ENCODE measurements at places on chromosomes 6 and 20. TPM values are rescaled to one million over a fixed set of nuclear protein-coding genes. Genes with fewer than 3 reads are reported as not detected.

TBXT gene
- polyA plus RNA-seq, result 0.26 TPM

ALDH8A1 gene
- polyA plus RNA-seq, result 0.38 TPM

BPIFB4 gene
- polyA plus RNA-seq, result 1.7 TPM

KCNK15 gene
- 4.4 TPM for polyA plus RNA-seq

IPCEF1 gene
- polyA plus RNA-seq, result 4.2 TPM

PKIB gene
- 5.0 TPM for polyA plus RNA-seq

FAM217A gene
- polyA plus RNA-seq, result 35.3 TPM

HLA-G gene
- polyA plus RNA-seq, result 7.4 TPM

CLPSL2 gene
- not detected for polyA plus RNA-seq

THBD gene
- polyA plus RNA-seq, result 11.0 TPM

GRM1 gene
- 1.3 TPM for polyA plus RNA-seq

RNF144B gene
- polyA plus RNA-seq, result 6.3 TPM

MAP1LC3A gene
- 62.9 TPM for polyA plus RNA-seq

SEMG2 gene
- not detected for polyA plus RNA-seq

GUCA1A gene
- 47.0 TPM for polyA plus RNA-seq

GJA10 gene
- polyA plus RNA-seq, result not detected

SNX21 gene
- 23.9 TPM for polyA plus RNA-seq

EPPIN gene
- 251 TPM for polyA plus RNA-seq

RSPO3 gene
- polyA plus RNA-seq, result 6.6 TPM

C6orf163 gene
- polyA plus RNA-seq, result 10.1 TPM

SLC35F1 gene
- polyA plus RNA-seq, result 1.4 TPM

HLA-F gene
- 51.1 TPM for polyA plus RNA-seq

NR2E1 gene
- polyA plus RNA-seq, result 0.30 TPM

HFE gene
- polyA plus RNA-seq, result 4.8 TPM

FAM184A gene
- 24.0 TPM for polyA plus RNA-seq

TFAP2C gene
- 1.4 TPM for polyA plus RNA-seq

SLC17A2 gene
- 0.17 TPM for polyA plus RNA-seq

AVP gene
- not detected for polyA plus RNA-seq

CFAP206 gene
- polyA plus RNA-seq, result 116 TPM

SYCP2L gene
- 5.4 TPM for polyA plus RNA-seq

ENPP5 gene
- 72.4 TPM for polyA plus RNA-seq

IRF4 gene
- 1.8 TPM for polyA plus RNA-seq

SEL1L2 gene
- 9.5 TPM for polyA plus RNA-seq

PLA2G7 gene
- 2.1 TPM for polyA plus RNA-seq

PSMB9 gene
- polyA plus RNA-seq, result 29.7 TPM

ADGRF1 gene
- 2.4 TPM for polyA plus RNA-seq

RIPOR3 gene
- polyA plus RNA-seq, result 11.3 TPM
